Pericardium fibroblast (primary cell): ENCODE measurements at places on chromosomes 5 and 9. TPM values are rescaled to one million over a fixed set of nuclear protein-coding genes. Genes with fewer than 3 reads are reported as not detected.

The TMEM141 gene
- 86.8 and 179 TPM in 2 replicates for total RNA-seq

The CTXN3 gene
- not detected in 2 replicates for total RNA-seq

The GOLM1 gene
- total RNA-seq: 61.5 and 85.3 TPM in 2 replicates

The DNAH5 gene
- 0.77 TPM in 1 of 2 replicates, not detected in the other for total RNA-seq

The KCNN2 gene
- total RNA-seq: not detected in 2 replicates

The ARRDC1 gene
- 29.0 and 29.3 TPM in 2 replicates for total RNA-seq

The INSL6 gene
- total RNA-seq: not detected in 2 replicates

The SDHA gene
- total RNA-seq: 49.0 and 82.0 TPM in 2 replicates

The WHRN gene
- 1.3 and 2.2 TPM in 2 replicates for total RNA-seq

The LSM11 gene
- total RNA-seq: 2.6 and 4.3 TPM in 2 replicates

The CDO1 gene
- 7.9 and 25.1 TPM in 2 replicates for total RNA-seq

The AK6 gene
- 10.7 and 14.7 TPM in 2 replicates for total RNA-seq

The SOHLH1 gene
- not detected in 2 replicates for total RNA-seq

The PARP8 gene
- 0.68 and 2.0 TPM in 2 replicates for total RNA-seq

The IL4 gene
- not detected in 2 replicates for total RNA-seq

The SLC6A18 gene
- not detected in 2 replicates for total RNA-seq

The MCC gene
- 15.8 and 19.4 TPM in 2 replicates for total RNA-seq

The PIP5K1B gene
- total RNA-seq: not detected in 2 replicates

The PPP3R2 gene
- not detected in 2 replicates for total RNA-seq

The ARHGEF28 gene
- 7.9 and 8.3 TPM in 2 replicates for total RNA-seq

The PCDHGC4 gene
- 0.23 and 0.26 TPM in 2 replicates for total RNA-seq

The IFNA2 gene
- not detected in 2 replicates for total RNA-seq

The TNFSF8 gene
- not detected in 2 replicates for total RNA-seq
